Stimulated activated CD8-positive, alpha-beta memory T cell treated with anti-CD3 and anti-CD28 coated beads, Interleukin-15, amount 100 ng/mL, for 1 hour (primary cell): ENCODE measurements at places on chromosomes 12 and 14.

DNA sequence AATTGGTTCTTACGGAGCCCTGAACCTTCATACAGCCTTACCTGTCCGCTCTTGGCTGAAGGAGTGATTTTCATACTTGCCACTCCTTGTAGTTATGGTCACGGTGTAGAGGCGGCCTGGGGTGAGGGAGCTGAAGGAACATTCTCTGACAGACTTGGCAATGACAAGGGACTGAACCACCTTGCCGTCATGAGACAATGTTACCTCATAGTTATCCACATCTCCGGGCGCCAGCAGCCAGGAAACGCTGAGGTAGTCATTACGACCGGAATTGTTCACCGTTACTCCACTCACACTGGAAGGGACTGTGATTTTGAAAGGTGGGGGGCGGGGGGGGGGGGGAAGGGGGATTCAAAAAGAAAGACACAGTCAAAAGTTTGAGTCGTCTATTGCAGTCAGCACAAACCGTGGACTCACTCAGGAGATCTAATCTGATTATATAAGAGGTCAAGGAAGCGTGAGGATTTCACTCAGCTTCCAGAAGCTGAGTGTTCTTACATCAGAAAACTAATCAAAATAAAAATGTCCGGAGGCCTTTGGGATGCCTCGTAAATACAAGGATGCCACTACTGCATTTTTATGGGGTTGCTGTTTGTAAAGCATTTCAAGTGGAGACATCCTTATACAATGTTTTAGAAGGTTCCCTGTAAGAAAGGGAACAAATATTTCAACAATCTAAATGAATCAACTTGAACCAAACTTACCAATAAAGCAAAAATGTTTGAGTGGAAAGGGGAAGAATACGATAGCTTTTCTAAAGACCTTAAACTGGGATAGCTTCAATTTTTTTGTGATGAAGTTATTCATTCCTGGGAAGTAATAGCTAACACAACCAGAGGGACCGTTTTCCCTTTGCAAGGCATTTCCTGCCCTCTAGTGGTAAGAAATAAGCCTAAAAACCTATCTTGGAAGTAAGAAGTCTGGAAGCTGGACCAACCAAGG lies 60.6 kb downstream of the PTPRB start:
- no peak for DNase-seq

- DNase-seq = no peak
These were observed 1.9 kb downstream of the ARHGDIB start for GRCh38 chr12:14959463-14959862.

- no peak for DNase-seq
These were observed 11.5 kb downstream of the ASPG start for GRCh38 chr14:104096751-104097700.

GRCh38 chr12:9951026-9951675 lies 19.0 kb upstream of the CLEC2A start:
- DNase-seq = no peak

DNA sequence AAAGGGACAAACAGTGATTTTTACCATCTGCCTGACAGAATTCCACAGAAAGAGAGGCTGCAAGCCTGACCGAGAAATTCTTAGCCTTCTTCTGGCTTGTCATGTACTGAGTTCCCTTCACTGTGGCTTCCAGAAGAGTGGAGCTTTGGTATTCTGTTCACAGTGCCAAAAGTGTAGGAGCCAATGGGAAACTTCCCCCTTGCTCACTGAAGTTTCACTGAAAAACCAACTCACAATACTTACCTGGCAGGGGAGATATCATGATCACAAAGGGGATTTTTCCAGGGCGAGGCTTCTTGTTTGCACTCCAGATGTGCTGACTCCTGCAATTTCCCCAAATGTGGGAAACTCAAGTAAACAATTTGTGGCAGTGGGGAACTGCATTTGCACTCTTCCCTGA lies 31.7 kb upstream of the MMP19 start:
- DNase-seq = no peak

DNA sequence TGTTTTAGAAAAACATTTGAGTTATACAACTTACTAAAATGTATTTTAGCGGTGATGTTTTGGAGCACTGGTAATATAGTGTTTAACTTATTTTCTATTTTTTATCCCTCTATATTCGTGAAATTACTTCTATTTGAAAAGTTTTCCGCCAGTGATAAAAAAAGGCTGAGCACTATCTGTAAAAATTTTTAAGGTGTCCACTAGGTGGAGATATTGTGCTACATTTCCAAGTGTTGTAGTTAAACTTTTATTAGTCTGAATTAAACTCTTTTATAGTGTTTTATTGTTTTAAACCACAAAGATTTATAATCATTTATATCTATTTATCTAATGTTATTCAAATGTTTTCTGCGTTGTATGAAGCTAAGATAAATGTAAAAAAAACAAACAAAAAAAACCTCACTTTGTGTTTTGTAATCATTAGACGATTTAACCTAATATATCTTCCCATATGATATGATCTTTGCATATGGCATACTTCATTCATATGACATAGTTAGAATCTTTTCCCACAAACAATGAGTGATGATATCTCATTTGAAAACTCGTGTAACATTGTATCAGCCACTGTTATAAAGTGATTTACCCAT lies 11.8 kb downstream of the ALG10B start:
- no peak for DNase-seq

DNA sequence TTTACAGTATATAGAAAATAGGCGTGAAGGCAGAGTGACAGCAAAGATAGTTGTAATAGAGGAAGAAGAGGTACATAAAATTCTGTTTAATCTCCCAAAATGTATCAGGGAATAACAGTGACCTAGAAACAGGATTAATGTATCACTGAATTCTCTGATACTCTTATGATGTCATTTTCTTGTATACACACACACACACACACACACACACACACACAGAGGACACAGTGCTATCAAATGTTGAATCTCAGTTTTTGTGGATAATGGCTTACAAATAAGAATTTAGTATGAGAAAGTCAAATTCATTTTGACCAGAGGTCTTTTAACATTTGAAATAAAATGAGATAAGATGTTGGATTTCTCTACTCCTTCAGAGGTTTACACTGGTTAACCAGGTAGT lies 4.3 kb upstream of the LRIG3 start:
- no peak for DNase-seq

- no peak for DNase-seq
These were observed 42.0 kb upstream of the ATP2B1 start for GRCh38 chr12:89750389-89751351.

GRCh38 chr12:48422060-48422459 lies 50.3 kb upstream of the ANP32D start:
- DNase-seq = no peak

DNA sequence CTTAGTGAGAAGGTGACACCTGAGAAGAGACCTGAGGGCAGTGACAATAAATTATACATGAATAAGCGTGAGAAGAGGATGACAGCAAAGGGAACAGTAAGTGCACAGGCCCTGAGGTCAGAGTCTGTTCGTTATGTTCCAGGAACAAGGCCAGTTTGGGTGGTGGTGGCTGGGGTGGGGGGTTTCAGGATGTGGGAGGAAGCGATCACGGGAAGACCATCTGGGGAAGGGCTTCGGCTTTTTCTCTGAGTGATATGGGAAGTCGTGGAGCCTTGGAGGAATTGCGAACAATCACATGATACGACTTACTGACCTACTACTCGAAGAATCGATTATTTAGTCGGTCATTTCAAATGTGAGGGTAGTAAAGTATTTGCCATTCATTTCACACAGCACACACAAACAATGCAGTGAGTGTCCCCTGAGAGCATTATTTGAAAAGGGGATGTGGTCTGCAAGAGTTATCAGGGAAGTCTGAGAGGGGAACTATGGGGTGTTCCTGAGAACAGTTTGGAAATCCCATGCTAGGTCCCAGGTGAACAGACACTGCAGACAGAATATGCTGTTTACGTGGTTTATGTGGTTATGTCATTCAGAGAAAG lies 94.7 kb downstream of the SLC38A1 start:
- DNase-seq = no peak

DNA sequence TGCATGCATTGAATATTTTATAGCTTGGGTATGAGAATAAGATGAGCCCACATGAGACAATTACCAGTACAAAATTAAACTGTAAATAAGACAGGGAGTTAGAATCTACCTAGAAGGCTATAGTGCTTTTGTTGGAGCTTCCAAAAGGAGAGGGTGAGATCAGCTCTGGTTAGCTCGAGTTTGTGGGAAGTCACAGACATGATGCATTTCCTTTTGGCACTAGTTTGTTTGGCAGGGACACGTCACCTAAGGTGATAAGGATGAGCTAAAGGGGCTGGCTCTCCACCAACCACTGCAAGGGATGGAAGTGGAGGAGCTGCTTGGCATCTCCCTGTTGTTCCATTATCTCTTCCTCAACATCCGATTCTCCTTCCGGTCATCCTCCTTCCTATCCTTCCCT lies 48.5 kb upstream of the CPM start:
- no peak for DNase-seq

DNA sequence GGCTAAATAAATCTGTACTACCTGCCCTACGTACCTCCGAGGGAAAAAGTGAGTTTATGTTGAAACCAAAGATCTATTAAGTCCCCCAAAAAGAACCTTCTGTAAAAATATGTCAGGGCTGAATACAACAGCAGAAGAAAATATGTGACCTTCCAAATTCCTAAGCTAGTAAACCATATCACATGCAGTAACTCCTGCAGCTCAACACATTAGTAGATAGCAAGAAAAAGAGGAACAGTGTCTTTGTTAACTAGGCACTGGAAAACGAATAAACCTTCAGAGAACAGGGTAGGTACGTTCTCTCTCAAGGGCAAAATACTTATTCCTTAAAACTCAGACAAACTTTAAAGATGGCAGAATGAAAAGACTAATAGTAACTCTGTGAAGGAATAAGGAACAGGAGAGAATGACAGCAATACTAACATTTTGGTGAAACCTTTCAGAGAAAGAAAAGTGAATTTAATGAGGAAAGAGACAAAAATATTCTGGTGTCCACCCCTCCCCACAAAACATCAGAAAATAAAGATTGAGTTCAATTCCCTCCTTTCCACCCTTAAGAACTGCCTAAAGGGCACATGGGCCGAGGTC lies 18.0 kb downstream of the CBX5 start:
- no peak for DNase-seq

GRCh38 chr12:15443050-15443449 lies 120.7 kb downstream of the PTPRO start:
- no peak for DNase-seq

DNA sequence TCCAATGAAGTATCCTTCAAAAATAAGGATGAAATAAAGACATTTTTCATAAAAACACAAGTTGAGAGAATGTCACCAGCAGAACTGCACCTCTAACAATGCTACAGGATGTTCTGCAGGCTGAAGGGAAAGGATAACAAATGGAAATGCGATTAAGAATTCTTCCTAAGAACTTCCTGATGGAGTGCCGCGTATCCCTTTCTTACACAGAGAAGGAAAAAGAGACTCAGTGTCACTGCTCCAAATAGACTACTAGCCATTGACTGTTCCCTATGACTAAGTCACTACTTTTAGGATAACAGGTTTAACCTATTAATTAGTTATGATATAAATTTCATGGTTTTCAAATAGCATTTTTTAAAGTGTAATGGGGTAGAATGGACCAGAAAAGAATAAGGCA lies 3.2 kb downstream of the ANO2 start:
- DNase-seq = no peak

DNA sequence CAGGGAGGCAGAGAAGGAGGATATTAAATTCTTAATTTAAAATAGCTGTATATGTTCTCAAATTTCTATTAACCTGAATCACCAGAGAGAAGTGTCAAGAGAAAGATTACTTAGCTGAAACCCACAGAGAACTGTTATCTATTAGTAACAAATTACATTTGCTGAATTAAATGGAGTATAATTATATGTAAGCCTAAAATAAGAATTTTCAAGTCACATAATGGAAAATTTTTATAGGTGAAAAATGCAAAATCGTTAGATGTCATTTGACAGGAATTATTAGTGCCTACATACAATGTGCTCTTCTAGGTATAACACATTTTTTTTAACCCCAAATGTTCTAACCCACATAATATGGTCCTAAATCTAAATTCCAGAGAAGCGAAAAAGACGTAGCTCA lies 4.1 kb upstream of the ATP2B1 start:
- no peak for DNase-seq

DNA sequence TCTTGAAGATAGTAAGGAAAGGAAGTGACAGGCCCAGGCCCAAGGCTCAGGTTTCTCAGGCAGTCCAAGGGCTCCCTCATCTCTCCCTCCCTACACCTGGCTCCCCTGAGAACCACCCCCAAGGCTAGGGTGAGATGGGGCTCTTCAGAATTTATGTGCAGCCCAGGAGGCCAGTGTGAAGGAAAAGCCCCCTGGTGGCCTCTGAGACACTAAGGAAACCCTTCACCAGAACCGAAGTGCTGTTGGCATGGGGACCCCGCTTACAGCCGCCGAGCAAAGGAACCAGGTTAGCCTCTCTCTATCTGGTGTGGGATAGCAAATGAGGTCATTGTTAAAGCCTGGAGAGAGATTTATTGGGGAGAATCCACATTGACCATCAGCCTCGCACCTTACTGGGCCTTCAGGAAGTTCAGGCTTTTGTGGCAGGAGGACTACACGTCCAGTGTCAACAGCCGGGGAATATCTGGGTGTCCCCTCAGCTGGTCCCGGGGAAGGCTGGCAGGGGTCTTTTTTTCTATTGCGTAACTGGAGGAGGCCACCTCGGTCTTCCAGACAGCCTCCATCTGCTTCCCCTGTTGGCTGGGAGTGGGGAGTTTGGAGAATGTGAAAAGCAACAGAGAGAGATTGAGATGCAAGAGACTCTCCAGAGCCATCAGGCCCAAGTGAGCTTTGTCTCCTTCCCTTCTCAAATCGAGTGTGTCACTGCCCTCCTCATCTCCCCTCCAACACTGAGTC lies 18.1 kb downstream of the FAM186B start:
- DNase-seq = no peak

DNA sequence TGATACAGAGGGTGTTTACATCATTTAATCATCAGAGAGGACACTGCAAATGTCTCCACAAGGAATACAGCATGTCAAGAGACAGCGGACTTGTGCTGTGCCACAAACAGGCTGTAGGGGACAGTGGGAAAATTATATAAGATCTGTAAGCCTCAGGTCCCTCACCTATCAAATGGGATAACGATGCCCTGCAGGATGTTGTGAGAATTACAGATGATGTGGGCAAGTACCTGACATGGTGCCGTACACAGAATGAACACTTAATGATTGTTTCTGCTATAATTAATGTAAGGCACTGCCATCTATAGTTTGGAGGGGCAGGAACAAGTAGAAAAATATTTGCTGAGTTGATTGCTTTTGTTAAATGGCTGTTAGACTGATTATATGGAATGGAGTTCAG lies 81.9 kb upstream of the GTF2A1 start:
- no peak for DNase-seq
